ENCODE measurements at places on chromosomes 1 and 21.

DNA sequence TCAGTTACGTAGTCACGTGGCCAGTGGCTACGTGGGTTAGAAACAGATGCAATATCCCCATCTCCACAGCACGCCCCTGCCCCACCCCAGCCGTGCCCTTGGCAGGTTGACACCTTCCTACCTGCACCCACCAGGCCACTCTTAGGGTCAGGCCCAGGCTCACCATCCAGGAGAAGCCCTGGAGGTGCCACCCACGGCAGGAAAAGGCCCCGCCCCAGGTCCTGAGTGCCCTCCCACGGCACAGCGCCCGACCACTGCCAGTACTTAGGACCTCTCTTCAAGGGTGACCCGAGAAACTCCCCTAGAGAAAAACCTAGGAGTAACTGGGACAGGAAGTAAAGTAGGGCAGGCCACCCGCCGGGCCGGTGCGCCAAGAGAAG is 1.5 kb downstream of the C1orf35 start:
- DNase-seq: no peak

DNA sequence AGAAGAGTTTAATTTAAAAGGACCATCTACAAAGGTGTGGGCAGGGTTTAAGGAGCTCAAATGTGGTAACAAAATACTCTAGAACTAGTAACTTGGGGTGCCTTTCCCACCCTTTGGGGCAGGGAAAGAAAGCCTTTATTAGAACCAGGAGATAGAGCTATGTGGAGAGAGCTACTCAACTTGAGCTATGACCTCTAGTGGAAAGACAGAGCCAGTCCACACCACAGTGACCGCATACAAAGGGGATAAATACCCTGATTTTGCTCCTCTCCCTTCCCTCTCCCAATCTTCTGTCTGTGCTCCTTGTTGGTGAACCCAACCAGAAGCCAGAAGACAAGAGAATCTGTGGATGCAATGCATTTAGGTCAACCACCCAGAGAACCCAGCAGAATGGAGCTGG is 54.4 kb upstream of the JAK1 start:
- no peak for DNase-seq

GRCh38 chr1:109481646-109482045 is 2.1 kb upstream of the ATXN7L2 start:
- DNase-seq: no peak

DNA sequence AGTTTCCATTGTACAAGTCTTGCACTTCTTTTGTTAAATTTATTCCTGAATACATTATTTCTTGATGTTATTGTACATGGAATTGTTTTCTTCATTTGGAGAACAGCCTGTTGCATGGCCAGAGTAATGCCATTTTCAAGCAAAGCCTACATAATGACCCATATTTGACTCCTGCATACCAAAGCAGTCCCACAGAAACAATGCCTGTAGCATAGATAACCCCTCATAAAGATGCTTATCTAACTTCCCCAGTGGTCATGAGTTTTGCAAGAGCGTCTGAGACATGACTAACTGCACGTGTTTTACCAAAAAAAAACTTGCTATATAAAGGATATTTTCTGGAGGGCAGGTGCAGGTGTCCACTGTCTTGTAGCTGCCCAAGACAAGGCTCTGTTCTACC is 30.3 kb upstream of the RLF start:
- DNase-seq: no peak

DNA sequence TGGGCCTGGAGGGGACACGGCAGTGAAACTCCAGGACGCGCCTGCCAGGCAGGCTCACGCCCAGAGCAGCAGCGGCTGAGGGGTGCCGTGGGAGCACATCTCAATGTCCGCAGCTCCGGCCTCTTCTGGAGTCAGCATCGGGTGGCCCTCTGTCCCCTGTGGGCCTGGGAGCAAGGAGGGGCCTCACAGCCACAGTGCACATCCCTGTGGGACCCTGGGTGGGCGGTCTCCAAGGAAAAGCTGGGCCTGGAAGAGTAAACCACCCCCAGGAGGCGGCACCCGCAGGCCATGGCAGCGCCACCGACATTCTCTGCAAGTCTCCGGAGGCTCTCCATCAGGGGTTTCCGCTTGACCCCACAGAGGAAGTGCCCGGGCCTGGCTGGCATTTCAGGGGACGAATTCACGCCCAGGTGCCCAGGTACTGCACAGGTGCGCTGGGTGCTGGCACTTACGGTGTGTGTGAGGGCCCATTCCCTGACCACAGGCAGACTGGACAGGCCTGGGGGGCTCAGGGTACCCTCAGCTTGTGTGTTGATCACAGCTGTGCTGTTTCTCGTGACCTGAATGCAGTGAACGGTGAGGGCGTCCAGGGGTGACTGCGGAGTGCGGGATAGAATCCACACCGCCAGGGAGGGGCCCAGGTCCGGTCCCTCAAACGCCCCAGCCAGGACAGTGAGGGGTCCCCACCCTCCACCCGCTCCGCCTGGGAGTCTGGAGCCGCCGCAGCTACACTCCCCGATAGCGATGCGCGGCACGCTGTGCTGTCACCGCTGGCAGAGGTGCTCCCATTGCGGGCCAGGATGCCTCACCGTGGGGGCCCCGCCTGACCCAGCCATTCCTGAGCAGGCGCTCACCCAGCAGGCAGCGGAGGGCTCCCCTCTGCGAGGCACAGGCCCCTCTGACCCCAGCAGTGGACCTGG is 16.6 kb upstream of the RNF223 start:
- DNase-seq: no peak

DNA sequence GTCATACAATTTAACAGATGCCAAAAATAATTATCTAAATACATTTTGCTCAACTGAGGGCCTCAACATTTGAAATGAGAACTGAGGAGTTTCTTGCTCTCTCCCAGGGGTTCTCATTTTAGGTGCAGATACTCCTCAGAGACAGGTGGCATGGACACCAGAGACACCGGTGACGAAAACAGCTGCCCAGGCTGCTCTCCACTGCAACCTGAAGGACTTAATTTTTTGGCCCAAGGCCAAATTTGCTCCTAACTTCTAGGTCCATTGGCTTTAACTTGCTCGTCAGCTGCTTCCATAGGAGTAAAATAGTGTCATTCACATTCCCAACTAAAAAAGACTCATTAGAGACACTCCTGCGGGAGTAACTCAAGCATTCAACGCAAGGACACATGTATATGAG is 87.0 kb downstream of the NRIP1 start:
- DNase-seq: peak; percentile 12

DNA sequence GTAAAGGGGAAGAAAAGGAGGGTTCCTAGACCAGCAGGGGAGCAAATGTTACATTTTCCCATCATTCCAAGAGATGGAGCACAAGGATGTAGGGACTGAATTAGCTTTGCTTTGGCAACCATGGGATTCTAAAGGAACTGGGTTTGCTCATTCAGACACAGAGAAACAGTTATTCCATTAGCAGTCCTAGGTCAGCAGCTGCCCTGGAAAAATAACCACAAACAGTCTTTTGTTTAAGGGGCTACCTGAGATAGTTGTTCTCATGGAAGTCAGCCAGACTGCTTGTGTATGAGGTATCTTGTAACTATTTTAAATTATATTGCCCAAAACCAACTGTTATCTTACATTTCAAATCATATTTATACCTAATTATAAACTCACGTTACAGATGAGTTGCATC is 58.4 kb upstream of the VCAM1 start:
- DNase-seq: no peak

DNA sequence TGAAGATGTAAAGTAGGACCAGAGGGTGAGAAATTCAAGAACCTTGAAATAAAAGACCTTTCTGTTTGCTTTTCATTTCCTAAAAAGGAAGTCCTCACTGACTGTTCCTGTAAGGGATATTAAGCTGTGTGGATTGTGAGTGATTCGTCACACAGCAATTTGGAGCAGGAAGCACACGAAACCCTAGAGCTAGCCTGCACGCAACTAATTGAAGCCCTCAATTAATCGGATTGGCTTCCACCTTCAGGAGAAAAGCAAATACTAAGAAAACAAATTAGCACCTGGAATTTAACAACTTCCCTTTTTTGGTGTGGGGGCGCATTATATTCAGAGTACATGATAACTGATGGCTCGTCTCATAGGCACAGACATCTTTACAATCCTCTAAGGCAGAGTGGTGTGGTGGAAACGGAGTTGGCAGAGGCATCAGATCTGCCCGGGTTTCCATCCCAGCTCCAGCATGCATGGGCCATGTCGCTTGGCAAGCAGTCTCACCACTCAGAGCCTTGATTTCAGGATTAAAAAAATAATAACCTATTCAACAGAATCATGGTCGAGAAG is 95.2 kb downstream of the KCNJ15 start:
- DNase-seq: no peak

DNA sequence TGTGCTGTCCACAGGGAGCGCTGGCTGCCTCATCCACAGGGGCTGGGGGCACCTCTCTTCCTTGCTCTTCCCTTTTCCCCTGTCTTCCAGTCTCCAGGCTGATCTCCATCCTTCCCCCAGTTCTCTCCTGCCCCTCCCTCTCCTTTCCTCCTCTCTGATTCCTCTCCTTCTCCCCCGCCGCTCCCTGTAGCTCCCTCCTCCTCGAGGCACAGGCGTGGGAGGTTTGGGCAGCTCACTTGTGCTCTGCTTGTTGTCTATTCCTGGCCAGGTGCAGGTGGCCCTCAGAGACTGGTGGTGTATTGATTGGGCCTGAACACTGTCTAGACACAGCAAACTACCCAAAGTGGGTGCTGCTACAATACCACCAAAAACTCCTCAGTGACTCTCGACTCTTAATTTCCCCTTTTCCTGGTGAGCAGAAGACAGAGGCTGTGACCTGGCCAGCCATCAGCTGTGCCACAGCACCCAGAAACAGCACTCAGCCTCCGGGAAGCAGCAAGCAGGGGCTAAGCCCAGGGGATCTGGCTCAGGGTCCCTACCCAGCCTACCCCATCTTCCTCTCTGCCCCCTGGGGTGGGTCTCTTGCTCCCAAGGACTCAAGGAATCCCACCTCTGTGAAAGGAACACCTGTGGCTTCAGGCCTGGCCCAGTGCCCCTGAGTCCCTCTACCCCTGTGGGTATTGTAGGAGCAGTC is 93.3 kb downstream of the DDX20 start:
- DNase-seq: no peak

DNA sequence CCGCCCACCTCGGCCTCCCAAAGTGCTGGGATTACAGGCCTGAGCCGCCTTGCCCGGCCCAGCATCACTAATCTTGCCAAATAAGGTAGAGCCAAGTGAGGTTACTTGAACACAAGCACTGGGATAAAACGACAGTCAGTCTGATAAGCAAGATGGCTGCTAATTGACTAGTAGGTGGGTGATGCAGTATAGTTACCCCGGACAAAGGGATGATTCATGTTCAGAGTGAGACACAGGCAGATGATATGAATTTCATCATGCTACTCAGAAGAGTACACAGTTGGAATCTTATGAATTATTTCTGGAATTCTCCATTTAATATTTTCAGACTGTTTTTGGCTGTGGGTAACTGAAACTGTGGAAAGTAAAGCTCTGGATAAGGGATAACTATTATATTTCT is 178.4 kb downstream of the USP25 start:
- no peak for DNase-seq

GRCh38 chr1:57324388-57324787 is 99.5 kb downstream of the DAB1 start:
- DNase-seq: no peak

DNA sequence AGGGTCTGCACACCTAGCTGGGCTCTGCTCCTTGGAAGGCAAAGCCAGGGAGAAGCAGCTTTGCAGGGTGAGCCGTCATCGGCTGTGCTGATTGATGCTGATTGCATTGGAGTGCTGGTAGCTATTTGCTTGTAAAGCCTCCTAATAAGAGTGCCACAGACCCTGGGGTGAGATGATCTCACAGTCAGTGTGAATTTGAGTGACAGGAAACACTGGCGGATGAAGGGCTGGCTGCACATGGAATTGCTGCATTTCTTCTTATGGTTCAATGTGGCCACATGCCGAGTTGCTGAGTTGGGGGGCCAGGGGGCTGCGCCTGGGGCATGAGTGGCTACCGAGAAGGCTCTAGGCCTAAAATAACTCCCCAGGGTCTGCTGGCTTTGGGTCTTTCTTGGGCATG is 138.2 kb upstream of the CACNA1E start:
- DNase-seq: no peak

DNA sequence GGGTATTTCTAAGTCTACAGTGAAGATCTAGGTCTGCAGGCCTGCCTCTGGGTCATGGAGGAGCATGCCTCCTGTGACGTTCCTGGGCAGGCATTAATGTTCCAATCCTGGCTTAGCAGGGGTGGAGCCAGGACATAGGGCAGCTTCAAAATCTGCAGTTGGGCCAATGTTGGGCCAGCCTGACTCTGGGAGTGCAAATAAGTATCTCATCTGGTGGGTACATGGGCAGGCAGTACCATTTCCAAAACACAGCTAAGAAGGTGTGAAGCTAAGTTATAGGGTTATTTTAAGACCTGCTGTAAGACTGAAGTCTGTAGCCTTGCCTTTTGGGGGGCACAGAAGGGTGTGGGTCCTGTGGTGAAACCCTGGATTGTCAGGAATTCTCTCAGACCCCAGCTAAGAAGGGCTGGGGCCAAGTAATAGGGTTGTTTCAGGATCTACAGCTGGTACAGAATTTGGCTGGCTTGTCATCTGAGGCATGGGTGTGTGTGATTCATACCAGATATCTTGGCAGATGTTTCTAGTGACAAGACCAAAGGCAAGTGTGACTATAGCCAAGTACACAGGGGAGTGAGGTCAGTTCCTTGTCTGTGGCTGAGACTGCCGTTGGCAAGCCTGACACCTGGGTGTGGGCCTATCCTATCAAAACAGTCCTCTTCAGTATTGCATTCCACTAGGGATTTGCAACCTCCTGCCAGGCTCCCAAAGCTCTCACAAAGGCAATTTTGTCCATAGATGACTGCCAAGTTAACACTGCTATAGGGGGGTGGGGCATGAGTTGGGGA is 468.7 kb upstream of the B3GALT2 start:
- DNase-seq: no peak

GRCh38 chr1:99233446-99233845 is 30.8 kb upstream of the PLPPR4 start:
- no peak for DNase-seq

DNA sequence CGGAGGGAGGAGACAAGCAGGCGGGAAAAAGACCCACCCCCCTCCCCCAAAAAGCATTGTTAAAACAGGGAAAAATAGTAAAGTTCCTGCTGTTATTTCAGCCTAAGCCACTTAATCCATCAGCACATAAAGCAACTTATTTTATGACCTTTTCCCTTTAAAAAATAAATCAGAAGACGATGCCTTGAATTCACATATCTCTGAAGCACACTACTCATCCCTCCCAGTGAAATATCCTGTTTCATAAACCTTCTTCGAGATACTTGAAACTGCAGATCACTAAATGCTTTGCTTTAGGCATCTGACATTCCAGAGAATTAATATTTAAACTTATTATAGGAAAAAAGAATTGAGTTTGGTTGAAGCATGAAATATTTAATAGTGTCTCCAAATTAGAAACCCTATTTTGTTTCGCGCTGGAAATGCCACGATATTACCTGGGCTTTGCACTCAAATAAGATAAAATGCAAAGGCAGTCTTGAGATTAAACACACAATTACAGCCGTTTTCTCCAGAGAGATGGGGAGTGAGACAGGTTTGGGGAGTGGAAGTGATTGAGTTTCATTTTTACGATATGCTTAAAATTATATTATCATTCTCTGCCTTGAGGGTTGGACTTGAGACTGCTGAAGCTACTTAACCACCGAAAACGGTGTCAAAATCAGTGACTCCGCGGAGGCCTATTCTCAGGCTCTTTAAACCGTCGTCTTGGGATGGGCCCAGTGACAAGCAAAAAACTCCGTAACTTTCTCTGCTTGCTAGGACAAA is 9.3 kb downstream of the GLIS1 start:
- DNase-seq: no peak

- DNase-seq: no peak
Observed at GRCh38 chr1:178916448-178917174, 45.7 kb upstream of the ANGPTL1 start.

Data from muscle of arm (tissue), 14 donors.